ENCODE measurements at places on chromosomes 1 and 21.

- no peak for DNase-seq
Observed at GRCh38 chr1:182384387-182384960, 7.1 kb downstream of the GLUL start.

GRCh38 chr1:71668065-71668464 lies 587.2 kb upstream of the ZRANB2 start:
- no peak for DNase-seq

- DNase-seq: no peak
Observed at GRCh38 chr1:26772687-26773086, 15.1 kb upstream of the PIGV start.

DNA sequence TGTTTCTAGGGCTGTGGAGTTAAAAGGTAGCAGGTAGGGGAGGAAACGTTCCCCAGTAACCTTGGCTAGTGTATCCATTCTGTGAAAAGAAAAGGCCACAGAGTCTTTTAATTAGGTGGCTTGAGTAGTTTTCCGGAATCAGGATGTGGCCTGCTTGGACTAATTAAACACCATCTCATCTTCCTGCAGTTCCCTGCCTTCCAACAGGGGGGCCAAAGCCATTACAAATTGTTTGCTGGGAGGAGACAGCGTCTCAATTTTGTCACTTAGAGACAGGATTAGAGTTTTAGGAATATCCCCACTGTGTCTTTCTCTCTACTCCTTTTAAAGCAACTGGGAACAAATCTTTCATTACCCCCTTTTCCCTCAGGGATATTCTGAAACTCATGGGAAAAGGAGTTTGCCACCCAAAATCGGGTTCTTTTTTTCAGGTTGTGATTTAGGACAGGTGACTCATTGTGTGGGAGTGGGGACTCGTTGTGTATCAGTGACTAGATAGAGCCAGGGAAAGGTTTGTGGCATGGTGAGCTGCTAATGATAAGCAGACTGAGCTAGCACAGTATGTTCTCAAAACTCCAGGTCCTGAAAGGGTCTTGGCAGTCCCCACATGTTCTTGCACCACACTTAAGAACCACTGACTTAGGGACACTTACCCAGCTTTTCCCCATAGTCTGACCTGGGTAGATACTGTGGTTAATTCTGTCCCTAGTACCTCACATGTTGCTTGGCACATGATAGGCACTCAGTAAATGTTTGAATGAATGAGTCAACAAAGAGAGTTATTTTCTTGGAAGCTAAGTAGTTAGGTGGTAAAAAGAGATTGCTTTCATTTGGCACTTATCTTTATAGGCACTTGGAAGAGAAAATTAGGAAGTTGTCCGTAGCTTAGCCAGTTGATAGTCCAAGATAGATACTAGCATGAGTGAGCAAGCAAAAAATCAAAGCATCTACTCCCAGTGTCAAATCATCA lies 22.5 kb downstream of the INTS3 start:
- DNase-seq: no peak

GRCh38 chr1:93159337-93159736 lies 20.9 kb downstream of the TMED5 start:
- no peak for DNase-seq

DNA sequence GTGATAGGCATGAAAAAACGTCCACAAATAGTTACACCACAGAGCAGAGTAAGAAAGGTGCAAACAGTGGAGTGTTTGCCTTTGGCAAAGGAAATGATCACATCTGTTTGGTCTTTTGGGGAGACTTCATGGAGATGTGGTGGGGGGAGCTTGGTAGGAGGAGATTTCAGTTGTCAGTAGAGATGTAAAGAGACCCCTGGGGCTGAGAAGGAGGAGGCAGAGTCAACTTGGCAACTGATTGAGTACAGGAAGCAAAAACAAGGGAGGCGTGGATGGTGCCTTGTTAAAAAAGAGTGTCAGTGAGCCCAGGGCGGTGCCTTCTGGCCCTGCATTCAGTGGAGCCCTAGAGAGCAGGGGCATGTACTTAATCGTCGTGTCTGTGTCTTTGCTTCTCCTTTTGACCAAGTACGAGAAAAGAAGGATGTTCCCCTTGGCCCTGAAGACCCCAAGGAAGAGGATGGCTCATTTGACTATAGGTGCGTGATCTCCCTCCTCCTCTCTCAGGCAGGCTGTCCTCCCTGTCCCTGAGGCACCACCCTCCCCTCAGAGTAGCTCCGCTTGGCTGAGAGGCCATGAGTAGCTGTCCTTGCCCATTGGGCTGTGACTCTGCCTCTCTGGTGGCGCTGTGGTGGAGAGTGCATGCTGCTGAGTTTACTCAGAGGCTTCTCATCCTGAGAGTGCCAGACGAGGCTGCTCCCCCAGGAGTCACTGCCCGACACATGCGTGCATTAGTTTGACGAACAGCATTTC lies 30.4 kb upstream of the CNTN2 start:
- no peak for DNase-seq

GRCh38 chr1:62882201-62883104 lies 98.5 kb downstream of the ATG4C start:
- DNase-seq: no peak

- DNase-seq: no peak
Observed at GRCh38 chr1:25651824-25652741, 35.5 kb downstream of the MAN1C1 start.

DNA sequence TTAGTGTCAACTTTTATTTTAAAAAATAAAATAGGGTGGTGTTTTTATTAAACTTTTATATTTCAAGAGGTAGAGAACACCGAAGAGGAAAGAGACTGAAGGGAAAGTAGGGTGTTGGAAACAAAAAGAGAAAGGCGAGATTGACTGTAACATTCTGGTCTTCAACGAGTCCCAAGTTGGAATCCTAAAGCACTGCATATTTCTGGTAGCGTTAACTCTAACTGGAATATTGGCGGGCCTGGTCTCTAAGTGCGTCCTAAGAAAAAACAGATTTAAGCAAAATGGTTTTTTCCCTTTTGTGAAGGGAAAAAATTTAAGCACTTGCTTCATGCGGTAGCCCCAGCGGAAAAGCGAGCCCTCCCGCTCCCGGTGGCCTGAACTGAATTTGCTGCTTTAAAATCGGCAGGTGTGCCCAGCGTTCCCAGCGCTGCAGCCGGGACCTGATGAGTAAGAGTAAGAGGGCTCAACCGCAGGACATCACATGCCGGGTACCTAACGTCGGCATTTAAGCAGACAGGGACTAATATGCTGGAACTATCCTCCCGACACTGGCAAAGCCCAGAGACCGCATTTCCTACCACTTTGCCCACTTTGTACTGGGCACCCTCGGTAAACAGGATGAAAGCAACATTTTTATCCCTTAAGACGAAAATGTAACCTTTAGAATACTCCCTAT lies 30.5 kb upstream of the NFIA start:
- DNase-seq: no peak

DNA sequence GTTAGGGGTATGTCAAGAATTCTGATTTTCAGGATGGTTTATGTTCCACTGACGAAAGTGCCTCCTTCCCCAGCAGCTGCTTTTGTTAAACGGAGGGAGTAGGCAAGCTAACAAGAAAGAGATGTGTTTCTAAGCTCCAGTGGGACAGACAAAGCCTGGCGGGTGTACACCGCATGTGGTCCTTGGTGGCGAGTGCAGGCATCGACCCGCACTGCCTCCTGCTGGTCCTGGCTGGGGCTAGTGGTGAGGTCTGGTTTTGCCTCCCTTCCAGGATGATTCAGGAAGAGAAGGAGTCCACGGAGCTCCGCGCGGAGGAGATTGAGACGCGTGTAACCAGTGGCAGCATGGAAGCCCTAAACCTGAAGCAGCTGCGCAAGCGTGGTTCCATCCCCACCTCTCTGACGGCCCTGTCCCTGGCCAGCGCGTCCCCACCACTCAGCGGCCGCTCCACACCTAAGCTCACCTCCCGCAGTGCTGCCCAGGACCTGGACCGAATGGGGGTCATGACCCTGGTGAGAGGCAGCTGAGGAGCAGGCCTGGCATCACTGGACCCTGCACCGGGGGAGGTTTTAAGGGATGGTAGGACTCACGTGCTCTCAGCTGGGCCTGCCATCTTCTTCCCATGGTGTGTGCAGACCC lies 29.0 kb downstream of the PPFIA4 start:
- DNase-seq: no peak

GRCh38 chr1:212366901-212367300 lies 47.8 kb downstream of the PACC1 start:
- DNase-seq: no peak

DNA sequence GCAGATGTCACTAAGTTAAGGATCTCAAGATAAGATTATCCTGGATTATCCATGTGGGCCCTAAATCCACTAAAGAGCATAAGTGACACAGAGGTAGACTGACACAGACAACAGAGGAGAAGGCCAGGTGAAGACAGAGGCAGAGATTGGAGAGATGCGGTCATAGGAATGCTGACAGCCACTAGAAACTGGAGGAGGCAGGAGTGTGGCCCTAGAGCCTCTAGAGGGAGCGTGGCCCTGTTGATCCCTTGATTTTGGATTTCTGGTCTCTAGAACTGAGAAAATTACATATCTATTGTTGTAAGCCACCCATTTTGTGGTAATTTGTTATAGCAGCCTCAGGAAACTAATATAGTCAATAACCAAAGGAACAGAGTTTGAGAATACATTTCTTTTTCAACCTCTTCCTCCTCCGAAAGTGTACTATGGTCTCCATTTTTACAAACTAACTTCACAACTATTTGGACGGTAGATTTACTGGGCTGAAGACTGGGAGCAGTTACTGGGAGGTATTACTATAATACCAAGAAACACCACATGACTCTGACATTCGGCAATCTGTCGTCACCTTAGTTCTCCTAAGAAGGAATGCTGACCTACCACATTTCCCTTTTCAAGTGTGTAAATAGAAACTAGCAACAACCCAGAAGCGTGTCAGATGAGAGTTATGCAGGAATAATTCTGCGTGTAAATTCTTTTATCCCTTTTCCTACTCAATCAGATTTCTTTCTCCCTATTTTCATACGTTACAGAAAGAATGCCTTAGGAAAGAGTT lies 116.0 kb upstream of the ZNHIT6 start:
- DNase-seq: no peak

- DNase-seq: no peak
Observed at GRCh38 chr1:245168086-245168485, 13.3 kb downstream of the KIF26B start.

DNA sequence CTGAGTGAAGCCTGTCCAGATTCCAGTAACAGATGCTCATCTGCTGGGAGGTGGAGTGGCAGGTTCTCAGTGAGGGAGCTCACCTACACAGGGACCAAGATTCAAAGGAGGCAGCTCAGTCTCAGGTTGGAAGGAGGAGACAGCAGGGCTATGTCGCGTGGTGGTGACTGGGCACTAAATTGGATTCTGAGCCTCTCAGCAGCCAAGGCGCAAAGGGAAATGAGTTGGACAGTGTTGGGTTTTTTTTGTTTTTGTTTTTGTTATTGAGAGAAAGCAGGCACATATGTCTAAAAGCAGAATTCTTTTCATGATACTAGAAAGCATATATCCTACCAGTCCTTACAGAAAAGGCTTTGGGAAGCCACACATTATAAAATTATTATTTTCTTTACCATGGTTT lies 26.2 kb downstream of the UMODL1 start:
- DNase-seq: no peak
